Heart right ventricle (tissue), 16 donors: ENCODE measurements at places on chromosomes 1 and 21.

DNA sequence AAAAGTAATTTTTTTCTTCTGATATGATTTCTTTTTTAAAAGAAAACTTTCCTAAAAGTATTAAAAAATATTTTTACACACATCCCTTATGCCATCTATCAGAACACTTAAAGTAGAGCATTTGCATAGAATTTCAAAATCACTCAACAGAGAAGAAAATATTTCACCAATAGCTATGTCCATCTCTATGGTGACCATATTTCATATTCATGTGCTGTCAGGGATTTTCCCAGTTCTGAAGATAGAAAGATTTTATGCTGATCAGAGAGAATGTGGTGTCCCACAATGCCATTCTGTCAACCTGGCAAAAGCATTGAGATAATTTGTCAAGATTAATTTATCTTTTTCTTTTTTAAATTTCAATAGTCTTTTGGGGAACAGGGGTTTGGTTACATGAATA lies 87.0 kb downstream of the C4BPA start:
- no peak for DNase-seq
- no peak overlapping the region for H3K27ac ChIP-seq
- no peaks in the 10 kb centered on the region for H3K36me3 ChIP-seq

- peak overlapping the region; percentile 71 for H3K4me3 ChIP-seq
- H3K4me1 ChIP-seq: peaks cover 25% of the 10 kb centered on the region
- no peak for DNase-seq
- H3K27ac ChIP-seq: peak overlapping the region; percentile 99
- no peaks in the 10 kb centered on the region for H3K27me3 ChIP-seq
- H3K36me3 ChIP-seq: peaks cover 9% of the 10 kb centered on the region
Measured at GRCh38 chr1:185154912-185155513, 1.7 kb downstream of the TRMT1L start.

DNA sequence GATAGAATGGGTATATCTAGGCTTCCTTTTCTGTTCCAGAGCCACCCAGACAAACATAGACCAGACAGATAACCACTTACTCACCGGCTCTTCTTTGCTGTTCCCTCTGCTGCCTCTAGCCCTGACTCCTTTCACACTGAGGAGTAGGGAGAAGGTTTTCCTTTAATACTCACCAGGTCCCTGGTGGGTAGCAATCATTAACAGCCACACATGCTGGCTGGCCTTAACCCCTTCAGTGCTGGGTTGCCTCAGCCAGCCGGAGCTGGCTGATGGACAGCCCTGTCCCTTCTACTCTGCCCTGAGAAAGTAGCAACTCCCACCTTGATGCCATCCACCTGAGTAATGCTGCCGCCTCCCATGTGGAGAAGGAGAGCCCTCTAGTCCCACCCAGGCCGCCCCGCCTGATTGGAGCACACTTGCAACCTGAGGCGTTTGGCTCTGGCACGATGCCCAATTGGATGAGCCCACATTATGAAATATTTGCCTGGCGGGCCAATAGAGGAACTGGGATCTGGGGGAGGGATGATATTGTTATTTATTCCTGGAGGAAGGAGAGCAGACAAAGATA lies 71.6 kb downstream of the PLEKHA6 start:
- H3K4me3 ChIP-seq: peak overlapping the region; percentile 14
- peak overlapping the region; percentile 87 for H3K27ac ChIP-seq
- H3K27me3 ChIP-seq: no peaks in the 10 kb centered on the region
- peaks cover 70% of the 10 kb centered on the region for H3K4me1 ChIP-seq
- DNase-seq: peak; percentile 72

DNA sequence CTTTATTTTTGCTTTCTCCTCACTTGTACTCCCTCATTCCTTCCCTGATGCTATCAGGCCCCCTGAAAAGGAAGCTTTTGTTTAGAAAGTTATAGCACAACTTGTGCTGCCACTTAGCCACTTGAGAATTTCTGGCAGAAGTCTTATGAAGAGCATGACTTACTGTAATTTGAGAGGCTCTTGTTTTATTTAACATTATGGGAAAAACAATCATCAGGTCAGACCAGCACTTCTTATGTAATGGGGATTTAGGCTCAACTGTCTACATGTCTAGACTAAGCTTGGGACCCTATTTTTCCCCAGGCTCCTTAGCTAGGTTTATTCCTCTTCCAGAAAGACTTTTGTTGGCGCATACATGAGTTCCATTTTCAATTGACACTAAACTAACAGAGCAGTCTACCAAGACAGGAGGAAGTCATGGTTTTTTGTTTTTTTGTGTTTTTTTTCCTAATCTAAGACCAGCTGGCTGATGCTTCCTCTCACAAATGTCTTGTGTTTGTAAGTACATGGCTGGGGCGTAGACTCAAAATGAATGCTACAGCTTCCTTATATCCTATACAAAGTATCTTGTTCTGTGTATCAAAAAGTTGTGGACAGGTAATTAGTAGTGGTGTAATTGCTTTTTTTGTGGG lies 31.5 kb downstream of the TNFSF4 start:
- no peak overlapping the region for H3K4me3 ChIP-seq
- no peak overlapping the region for H3K27ac ChIP-seq
- no peaks in the 10 kb centered on the region for H3K27me3 ChIP-seq
- H3K36me3 ChIP-seq: no peaks in the 10 kb centered on the region
- H3K4me1 ChIP-seq: no peaks in the 10 kb centered on the region

DNA sequence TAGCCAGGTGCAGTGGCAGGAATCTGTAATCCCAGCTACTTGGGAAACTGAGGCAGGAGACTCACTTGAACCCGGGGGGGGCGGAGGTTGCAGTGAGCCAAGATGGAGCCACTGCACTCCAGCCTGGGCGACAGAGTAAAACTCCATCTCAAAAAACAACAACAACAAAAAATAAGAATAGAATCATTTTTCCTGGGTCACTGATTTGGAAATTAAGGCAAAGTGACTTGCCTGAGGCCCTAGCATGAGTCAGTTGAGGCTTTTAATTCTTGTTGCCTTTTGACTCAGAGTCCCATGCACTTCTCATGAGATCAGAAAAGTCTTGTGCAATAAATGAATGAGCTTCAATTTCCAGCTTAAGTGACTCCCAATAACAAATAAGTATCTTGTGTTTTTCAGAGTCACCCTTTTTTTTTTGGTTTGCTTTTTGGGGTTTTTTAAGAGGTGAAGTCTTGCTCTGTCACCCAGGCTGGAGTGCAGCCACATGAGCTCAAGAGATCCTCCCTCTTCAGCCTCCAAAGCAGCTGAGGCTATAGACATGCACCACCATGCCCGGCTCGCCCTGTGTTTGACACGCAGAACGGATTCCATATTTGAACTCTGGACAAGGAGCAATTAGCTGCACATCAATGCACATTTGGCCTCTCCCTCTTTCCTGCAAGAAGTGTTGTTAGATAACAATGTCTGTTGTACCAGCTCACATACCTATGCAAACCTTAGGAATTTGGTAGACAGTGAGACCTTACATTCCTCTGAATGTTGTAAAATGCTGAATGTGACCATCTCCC lies 3.4 kb upstream of the PLEKHM2 start:
- no peaks in the 10 kb centered on the region for H3K36me3 ChIP-seq
- H3K4me3 ChIP-seq: no peak overlapping the region
- H3K27ac ChIP-seq: no peak overlapping the region
- peaks cover 11% of the 10 kb centered on the region for H3K4me1 ChIP-seq

- peak overlapping the region; percentile 26 for H3K4me3 ChIP-seq
Measured at GRCh38 chr1:214317734-214318133, 36.8 kb downstream of the SMYD2 start.

DNA sequence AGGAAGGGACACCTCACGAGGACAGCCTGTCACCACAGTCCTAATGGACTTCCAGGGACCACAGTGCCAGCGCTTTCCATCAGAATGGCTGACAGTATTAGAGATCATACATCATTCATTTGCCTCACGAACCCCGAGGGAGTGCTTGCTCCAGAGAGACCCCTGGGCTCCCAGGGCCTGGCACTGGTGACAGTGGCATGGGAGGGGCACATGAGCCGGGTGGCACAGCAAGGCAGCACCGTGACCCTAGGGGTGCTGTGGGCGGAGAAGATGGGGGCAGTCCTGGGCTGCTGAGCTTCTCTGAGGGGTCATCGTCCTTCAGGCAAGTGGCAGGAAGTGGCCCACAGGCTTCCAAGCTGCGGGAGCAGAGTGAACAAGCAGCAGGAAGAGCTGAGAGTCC lies 16.4 kb upstream of the TSPEAR start:
- H3K4me3 ChIP-seq: no peak overlapping the region
- H3K36me3 ChIP-seq: no peaks in the 10 kb centered on the region
- no peak overlapping the region for H3K27ac ChIP-seq
- no peaks in the 10 kb centered on the region for H3K27me3 ChIP-seq
- DNase-seq: no peak

DNA sequence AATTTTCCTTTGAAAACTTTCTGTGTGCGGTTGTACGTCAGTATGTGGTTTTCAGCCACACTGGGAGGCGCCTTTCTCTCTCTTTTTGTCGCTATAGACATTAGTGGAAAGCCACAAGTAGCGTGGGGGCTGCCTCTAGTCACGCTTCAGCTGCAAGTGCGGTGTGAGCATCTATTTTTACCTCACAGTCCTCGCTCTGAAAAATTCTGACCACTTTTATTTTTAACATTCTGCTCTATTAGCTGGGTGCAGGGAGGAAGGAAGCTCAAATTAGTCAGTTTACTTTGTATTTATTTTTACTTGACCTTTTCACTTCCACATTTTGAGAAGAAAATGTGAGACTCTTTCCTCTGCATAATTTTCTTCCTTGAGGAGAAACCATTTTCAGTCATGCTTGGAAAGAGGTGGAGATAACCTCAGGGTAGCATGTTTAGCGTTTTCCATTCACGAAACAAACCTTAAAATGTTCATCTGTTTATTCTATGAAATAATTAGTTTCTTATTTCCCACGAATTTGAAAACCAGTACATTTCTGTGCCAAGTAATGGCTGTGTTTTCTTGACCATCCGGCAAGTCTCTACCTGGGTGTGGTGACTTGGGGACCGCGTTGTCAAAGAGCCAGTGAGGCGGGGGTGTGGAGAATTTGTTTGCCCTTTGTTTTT lies 35.6 kb downstream of the ADARB1 start:
- H3K4me3 ChIP-seq: peak overlapping the region; percentile 21
- no peaks in the 10 kb centered on the region for H3K27me3 ChIP-seq
- peaks cover 64% of the 10 kb centered on the region for H3K4me1 ChIP-seq
- H3K27ac ChIP-seq: no peak overlapping the region

GRCh38 chr1:193730017-193730416 lies 543.6 kb upstream of the B3GALT2 start:
- H3K27ac ChIP-seq: no peak overlapping the region
- H3K4me3 ChIP-seq: no peak overlapping the region
- no peaks in the 10 kb centered on the region for H3K36me3 ChIP-seq
- no peaks in the 10 kb centered on the region for H3K27me3 ChIP-seq

- H3K4me3 ChIP-seq: no peak overlapping the region
- H3K4me1 ChIP-seq: peaks cover 64% of the 10 kb centered on the region
- H3K27ac ChIP-seq: no peak overlapping the region
- DNase-seq: no peak
Measured at GRCh38 chr1:164651351-164651951, 92.5 kb downstream of the PBX1 start.

- no peak overlapping the region for H3K4me3 ChIP-seq
- H3K36me3 ChIP-seq: no peaks in the 10 kb centered on the region
- no peak overlapping the region for H3K27ac ChIP-seq
- DNase-seq: no peak
- H3K27me3 ChIP-seq: no peaks in the 10 kb centered on the region
- H3K4me1 ChIP-seq: no peaks in the 10 kb centered on the region
Measured at GRCh38 chr1:175530183-175530582, 213.2 kb downstream of the TNR start.

DNA sequence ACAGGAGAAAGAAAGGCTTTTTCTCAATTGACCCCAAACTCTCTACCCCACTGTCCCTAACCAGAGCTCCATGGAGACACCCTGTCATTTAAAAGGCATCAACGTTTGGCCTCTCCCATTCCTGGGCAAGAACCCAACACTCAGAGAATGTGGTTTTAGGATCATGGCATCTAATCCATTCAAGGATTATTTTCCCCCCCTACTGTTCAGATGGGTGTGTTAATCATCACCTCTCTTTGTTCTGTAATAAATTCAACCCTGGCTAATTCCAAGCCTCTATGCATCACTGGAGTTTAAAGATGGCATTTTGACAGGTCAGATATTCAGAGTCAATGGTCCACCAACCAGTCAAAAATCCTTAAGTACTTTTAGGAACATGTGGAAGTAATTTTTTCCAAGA lies 42.7 kb downstream of the TBX15 start:
- peaks cover 4% of the 10 kb centered on the region for H3K27me3 ChIP-seq
- DNase-seq: no peak
- H3K27ac ChIP-seq: no peak overlapping the region
- H3K36me3 ChIP-seq: no peaks in the 10 kb centered on the region
- H3K4me1 ChIP-seq: no peaks in the 10 kb centered on the region

GRCh38 chr1:31442648-31442994 lies 29.6 kb downstream of the SERINC2 start:
- DNase-seq: no peak
- H3K27ac ChIP-seq: no peak overlapping the region
- H3K4me3 ChIP-seq: no peak overlapping the region
- no peaks in the 10 kb centered on the region for H3K36me3 ChIP-seq
- H3K27me3 ChIP-seq: no peaks in the 10 kb centered on the region

DNA sequence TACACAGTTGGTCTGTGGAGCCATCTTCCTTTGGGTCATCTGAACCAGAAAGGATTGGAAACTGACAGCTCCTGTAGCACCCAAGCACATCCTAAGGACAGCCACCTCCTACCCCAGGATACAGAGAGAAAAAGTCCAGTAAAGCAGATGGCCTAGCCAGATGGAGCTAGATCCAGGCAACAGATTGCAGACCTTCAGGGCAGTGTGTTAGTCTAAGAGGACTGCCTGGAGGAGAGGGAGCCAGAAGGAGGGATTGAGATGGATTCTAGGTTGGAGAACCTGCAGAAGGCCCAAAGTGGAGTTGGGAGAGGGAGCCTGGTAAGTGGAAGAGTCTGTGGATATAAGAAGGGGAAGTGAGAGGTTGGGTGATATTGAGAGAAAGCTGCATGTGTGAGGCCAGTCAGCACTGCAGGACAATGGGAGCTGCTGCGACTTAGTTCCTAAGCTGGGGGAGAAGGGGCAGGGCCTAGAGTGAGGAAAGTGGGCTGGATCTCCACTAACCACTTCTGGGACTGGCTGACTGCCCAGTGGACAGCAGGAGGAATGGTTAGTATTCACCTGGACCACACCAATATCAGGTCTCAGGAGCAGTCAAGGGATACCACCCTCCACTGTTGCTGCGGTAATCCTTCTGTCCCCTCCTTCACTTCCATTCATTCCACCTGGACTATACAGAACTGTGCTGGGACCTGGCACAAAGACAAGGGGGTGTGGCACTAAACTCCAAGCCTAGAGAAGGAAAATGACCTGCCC lies 13.4 kb downstream of the BCAN start:
- no peaks in the 10 kb centered on the region for H3K36me3 ChIP-seq
- H3K27ac ChIP-seq: no peak overlapping the region
- no peak for DNase-seq
- no peak overlapping the region for H3K4me3 ChIP-seq

DNA sequence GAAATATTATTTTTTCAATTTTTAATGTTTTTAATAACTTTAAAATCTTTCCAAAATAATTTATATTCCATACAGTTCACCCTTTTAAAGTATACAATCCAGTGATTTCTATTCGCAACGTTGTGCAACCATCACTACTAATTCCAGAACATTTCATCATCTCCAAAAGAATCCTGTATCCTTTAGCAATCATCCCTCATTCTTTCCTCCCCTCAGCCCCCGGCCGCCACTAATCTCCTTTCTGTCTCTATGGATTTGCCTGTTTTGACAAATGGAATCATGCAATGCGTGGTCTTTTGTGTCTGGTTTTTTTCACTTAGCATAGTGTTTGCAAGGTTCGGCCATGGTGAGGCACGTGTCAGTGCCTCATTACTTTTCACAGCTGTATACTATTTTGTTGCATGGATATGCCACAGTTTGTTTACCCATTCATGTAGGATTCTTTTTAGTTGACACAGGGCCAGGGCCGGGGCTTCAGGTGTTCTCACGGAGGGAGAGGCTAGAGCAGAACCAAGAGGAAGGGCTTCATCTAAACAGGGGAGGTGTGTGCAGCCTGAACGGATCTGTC lies 40.6 kb upstream of the ZBTB40 start:
- H3K4me3 ChIP-seq: no peak overlapping the region
- H3K27ac ChIP-seq: no peak overlapping the region
- no peak for DNase-seq
